ENCODE measurements at places on chromosomes 3 and 15. TPM values are rescaled to one million over a fixed set of nuclear protein-coding genes. Genes with fewer than 3 reads are reported as not detected.
A peak's percentile ranks its signal among the peaks of the same experiment; 100 is the strongest.

Gene TRH
- not detected for total RNA-seq

GRCh38 chr3:123661973-123662372 lies 77.1 kb upstream of the HACD2 start:
- DNase-seq = no peak

DNA sequence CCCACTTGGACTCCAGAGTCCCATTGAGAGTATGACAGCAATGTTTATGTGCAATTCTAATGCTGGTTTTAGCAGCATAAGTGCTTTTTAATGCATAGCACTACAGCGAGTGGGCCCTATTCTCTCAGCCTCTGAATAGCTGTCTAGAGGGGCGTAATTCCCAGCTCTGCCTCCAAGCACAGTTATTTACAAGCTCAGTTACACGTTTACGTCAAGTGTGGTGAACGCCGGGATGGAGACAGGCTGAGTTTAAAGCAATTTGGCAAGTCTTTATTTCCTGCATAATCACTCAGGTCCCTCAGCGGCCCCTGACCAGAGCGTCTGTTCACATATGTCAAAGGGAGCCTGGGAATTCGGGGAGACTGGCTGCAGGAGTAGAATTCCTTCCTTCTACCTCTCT lies 43.9 kb downstream of the SOX14 start:
- DNase-seq = no peak

GRCh38 chr3:133611534-133611933 lies 38.0 kb downstream of the CDV3 start:
- no peak for DNase-seq

- DNase-seq = peak; percentile 57
Measured at GRCh38 chr3:115859002-115859807, 235.9 kb downstream of the GAP43 start.

DNA sequence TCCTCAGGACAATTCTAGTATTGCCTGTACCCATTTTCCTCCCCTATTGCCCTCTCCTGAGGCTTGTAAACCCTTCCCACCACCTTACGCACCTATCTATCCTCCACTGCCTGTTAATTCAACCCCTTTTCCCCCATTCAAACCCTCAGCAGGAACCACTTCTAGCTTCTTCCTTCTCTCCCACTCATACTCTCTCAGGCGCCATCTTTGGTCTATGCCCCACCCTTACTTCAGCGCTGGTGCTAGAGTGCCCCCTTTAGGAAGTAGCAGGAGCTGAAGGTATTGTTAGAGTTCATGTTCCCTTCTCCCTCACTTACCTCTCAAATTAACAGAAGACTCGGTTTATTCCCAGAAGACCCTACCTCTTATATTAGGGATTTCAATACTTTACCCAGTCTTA lies 121.8 kb upstream of the NLGN1 start:
- peak; percentile 44 for DNase-seq

- DNase-seq = no peak
Measured at GRCh38 chr3:104755791-104756190, 610.9 kb upstream of the ALCAM start.

All from H9 (cell line).